Midbrain (tissue), 1 donor: ENCODE measurements at places on chromosomes 5 and 9.

DNA sequence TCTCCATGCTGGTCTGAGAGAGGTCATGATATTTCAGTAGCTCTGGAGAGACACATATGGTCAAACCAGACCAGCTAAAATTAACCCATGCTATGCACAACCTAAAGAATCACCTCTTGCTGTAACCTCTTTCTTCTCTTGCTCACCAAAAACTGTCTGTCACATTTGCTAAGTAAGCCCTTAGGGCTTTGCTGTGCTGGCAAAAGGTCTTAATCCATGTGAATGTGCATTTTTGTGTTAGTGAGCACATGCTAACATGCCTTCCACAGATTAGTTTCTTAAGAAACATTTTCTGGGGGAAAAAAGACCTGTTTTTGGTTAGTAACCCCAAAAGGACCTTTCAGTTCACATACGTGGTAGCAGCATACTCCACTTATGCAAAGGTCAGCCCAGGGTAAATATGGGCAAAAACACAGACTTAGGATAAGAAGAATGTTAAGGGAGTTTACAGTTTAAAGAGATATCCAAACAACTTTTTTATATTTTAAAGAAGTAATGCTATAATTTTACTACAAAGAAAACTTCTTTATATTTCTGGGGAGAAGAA is 124.2 kb upstream of the CCDC152 start:
- DNase-seq: no peak

DNA sequence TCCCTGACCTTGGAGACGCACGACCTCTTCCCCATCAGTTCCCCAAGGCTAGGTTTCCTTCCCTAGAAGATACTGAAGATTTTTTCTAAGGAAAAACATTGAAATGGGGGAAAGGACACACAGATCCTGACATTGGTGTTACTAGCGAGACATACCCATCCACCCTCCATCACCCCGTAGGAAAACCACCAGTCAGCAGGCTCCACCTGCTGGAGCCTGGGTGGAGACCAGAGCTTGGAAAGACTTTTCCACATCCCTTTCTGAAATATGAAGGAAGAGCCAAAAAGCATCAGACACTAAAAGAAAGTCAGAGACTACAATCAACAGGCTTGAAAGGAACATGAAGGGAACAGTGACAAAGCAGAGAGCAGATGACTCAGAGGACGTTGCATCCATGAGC is 638.0 kb downstream of the IRX1 start:
- peak; percentile 1 for DNase-seq

- no peak for DNase-seq
These were observed 24.1 kb downstream of the AHRR start for GRCh38 chr5:345404-346195.

GRCh38 chr9:99635032-99635431 is 186.7 kb upstream of the NR4A3 start:
- DNase-seq: no peak

DNA sequence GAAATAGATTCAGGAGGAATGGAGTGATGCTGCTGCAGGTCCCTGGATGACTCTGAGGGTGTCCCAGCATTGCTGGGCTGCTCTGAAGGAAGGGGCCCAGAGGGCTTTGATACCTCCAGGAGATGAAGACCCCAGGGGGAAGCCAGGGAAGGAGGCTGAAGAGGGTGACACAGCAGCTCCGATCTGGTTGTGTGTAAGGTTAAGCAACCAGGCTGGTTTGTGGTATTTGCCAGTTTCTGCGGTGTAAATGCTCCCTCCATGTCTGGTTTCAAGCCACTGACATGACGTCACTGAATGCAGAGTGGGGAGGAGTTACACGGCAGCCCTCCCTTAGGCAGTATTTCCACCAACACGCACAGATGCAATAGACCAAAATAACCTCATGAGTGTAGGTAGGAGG is 40.0 kb upstream of the ORM1 start:
- no peak for DNase-seq

DNA sequence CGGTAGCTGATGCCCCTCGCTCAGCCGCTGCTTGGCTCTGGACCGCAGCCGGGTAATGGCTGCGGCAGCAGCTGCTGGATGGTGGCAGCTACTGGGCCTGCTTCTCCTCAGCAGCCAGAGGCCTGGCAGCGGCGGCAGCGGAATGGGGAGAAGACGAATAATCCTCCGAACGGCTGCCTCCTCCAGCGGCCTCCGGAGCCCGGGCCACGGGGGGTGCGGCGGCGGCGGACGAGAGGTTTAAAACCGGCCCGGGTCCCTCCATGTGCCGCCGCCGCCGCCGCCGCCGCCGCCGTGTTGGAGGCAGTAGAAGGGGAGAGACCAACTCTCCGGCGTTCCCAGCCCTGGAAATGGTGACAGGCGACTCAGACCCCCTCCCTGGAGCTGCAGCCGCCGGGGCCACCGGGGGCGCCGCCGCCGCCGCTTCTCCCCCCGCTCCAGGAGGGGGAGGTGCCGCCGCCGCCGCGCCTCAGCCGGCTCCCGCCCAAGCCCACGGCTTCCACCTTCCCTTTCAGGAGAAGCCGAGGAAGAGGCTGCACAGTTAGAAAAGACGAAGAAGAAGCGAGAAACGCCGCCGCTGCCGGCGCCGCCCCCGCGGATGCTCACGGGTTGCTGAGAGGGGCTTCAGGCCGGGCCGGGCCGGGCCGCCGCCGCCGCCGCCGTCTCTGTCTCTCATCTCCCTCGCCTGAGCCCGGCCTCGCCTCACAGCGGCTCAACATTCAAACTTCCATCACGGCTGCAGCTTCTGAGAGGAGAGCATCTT is 118.4 kb upstream of the PRSS3 start:
- peak; percentile 63 for DNase-seq

DNA sequence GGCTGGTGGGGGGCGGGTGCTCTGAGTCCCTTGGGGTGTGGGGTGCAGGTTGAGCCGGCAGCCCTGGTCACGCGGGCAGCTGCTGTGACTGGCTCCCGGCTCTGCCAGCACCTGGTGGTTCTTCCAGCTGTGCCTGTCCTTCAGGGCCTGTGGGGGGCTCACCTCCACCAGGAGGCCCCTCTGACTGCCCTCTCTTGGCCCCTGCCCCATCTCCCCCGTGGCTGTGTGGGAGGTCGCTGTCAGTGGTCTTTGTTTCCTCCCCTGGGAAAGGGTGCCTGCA is 3.3 kb downstream of the RXRA start:
- no peak for DNase-seq

GRCh38 chr9:91693226-91693625 is 256.8 kb downstream of the ROR2 start:
- no peak for DNase-seq

GRCh38 chr9:130254747-130255630 is 10.6 kb upstream of the HMCN2 start:
- no peak for DNase-seq

GRCh38 chr9:123269281-123269680 is 895 bp upstream of the STRBP start:
- DNase-seq: no peak

- no peak for DNase-seq
These were observed 437.6 kb downstream of the KIAA0825 start for GRCh38 chr5:94180761-94181160.

GRCh38 chr5:145968970-145969713 is 32.8 kb downstream of the SH3RF2 start:
- no peak for DNase-seq

- DNase-seq: peak; percentile 90
These were observed 94.6 kb downstream of the ZNF608 start for GRCh38 chr5:124651663-124652513.

- no peak for DNase-seq
These were observed 156.0 kb downstream of the CDC42SE2 start for GRCh38 chr5:131419877-131420276.

DNA sequence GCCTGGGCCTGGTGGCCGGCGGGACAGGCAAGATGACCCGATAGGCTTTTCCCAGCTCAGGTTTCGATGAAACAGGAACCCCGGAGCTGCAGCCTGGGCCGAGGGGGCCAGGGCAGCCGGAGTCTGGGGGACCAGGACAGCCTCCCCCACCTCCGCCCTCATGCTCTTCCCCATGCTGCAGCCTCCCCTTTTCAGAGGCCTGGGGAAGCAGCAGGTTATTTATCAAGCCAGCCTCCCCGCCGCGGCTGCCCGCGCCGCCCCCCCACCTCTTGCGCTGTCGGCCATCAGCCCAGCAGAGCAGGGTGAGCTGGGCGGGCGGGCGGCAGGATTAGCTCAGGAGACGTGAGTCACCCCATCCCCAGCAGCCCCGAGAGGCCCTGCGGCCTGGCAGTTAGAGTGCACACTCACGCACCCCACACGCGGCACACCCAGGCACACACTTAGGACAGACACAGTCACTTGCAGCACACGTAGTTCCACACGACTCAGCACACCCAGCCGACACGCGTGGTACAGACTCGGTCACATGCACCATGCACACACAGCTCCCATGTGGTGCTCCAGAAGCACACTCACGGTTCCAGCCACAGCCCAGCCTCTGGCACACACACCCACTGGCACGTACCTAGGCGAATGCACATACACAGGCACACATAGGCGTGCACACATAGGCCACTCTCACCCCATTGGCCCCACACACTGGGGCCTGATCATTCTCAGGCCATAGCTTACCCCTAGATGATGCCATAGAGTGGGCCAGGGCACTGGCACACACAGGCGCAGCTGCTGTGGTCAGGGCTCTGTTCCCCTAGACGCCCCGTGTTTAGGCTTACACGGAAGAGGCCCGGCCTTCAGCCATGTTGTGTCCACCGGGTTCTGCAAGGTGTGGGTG is 13.0 kb downstream of the CXXC5 start:
- peak; percentile 74 for DNase-seq

- DNase-seq: no peak
These were observed 6.8 kb downstream of the SNX30 start for GRCh38 chr9:112757282-112757883.

DNA sequence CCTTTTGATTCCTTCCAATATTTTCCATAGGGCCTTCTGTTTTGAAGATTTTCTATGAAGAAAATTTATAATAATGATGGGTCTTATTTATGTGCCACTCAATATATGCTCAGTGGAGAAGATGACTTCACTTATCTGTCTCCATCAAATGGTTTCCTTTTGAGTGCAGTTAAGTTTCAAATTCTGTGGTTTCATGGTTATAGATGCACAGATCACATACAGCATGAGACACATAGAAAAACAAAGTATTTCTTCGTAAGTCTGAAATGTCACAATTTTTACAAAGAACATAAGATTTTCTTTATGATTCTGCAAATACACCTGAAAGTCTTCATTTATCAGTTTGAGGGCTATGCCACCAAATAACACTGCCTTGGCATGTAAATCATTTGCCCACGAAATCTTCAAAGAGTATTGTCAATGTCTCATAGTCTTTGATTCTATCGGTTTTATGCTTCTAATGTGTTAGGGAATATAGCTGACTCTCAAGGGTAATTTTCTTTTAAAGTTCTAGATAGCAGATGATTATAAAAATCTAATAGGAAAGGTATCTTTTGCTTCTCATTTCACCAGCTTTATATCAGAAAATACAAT is 14.1 kb downstream of the CFAP95 start:
- no peak for DNase-seq

DNA sequence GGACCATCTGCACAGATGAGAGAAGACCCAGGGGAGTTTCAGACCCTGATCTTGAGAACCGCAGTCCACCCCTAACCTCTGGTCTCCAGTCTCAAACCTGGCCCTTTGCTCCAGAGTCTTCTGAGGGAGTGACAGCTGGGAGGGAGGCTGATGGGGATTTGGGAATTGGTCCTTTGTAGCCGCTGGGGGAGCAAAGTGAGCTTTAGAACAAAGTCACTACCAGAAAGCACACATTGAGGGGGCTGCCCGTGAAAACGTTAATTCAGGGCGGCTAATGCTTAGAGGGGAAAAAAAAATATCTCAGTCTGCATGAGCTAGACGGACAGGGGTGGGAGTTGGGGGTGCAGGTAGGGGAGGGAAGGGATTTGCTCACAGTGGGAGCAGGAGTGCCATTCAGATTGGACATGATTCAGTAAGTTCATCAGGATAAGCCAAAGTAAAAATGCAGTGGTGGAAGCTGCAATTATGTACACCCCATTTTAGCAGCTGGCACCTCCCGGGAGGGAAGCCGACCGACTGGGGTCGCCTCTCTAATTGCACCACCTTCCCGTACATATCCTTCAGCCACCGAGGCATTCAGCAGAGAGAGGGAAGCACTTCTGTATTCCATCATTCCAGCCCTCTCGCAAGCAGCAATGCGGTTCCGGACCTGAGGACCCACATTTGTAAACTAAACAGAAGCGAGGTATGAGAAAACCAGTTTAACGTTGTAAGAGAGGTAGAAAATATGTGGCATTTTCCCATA is 123.4 kb upstream of the RETREG1 start:
- no peak for DNase-seq

- DNase-seq: no peak
These were observed 206.8 kb downstream of the TMC1 start for GRCh38 chr9:72728031-72728770.

DNA sequence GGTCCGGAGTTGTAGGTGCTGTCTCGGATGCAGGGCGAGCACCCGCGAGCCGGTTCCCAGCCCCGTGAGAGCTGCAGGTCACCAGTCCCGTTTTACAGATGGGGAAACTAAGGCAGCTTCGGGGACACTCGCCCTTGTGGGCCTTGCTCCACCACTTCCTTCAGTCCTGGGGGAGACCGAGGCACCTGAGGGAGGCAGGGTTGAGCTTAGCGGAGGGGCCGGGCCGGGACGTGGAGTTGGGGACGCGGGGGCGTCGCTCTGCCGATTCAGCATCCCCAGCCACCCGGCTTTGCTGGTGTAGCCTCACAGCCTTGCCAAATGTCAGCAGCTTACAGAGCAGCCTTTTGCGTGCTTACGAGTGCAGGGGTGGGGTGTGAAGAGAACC is 530 bp downstream of the BBLN start:
- DNase-seq: no peak

DNA sequence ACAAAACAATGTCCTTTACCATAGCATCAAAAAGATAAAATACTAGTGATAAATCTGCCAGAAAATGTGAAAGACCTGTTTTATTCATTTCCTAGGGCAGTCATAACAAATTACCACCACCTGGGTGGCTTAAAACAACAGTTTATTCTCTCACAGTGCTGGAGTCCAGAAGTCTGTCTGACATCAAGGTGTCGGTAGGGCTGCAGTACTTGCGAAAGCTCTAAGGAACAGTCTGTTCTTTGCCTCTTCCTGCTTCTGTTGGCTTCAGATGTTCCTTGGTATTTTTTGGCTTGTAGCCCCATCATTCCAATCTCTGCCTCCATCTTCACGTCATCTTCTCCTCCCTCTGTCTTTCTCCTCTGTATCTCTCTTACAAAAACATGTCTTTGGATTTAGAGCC is 51.0 kb downstream of the PTPDC1 start:
- DNase-seq: no peak

DNA sequence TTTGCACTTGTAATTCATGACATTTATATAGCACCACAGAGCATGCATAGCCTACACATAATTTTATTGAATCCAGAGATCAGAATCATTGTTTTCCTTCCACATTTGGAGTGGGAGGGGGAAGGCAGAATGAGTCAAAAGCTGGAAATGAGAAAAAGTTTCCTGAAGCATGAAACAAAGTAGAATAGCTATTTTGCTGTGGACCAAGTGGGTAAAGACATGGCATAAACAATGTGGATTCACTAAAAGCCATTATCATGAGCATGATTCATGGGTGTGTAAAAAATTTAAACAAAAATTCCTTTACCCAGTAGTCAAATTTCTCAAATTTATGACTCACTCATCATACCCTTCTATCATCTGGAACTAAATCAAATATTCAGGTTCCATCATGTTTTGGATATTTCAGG is 97.9 kb downstream of the YIPF5 start:
- no peak for DNase-seq

- no peak for DNase-seq
These were observed 85.3 kb upstream of the COX7C start for GRCh38 chr5:86532429-86532828.
